ENCODE measurements at places on chromosomes 1 and 21. TPM values are rescaled to one million over a fixed set of nuclear protein-coding genes. Genes with fewer than 3 reads are reported as not detected.

Gene OR2T2
- total RNA-seq: not detected

Gene CFHR4
- total RNA-seq: not detected

Gene SMIM1
- total RNA-seq: 10.9 TPM

Gene NAV1
- 25.6 TPM for total RNA-seq

Gene KCNE2
- total RNA-seq: not detected

Gene KIF21B
- 3.3 TPM for total RNA-seq

Gene OR2T6
- total RNA-seq: not detected

Gene KLF17
- under 0.01 TPM for total RNA-seq

Gene LCE1D
- not detected for total RNA-seq

Gene RSPH1
- not detected for total RNA-seq

Gene UMODL1
- total RNA-seq: not detected

Gene C1orf198
- total RNA-seq: 16.2 TPM

Gene KCNA2
- not detected for total RNA-seq

Gene HRNR
- total RNA-seq: not detected

Gene CRNN
- not detected for total RNA-seq

Gene ANKRD65
- total RNA-seq: 0.50 TPM

Gene USP33
- 34.5 TPM for total RNA-seq

Gene RSRP1
- 40.0 TPM for total RNA-seq

Gene ZNF672
- 15.0 TPM for total RNA-seq

Gene SLAMF9
- not detected for total RNA-seq

Gene LCE2C
- total RNA-seq: not detected

Gene RGS1
- not detected for total RNA-seq

Gene LRRC39
- 0.15 TPM for total RNA-seq

Gene SIM2
- 2.0 TPM for total RNA-seq

Gene USH2A
- total RNA-seq: not detected

Gene GSTM3
- 28.4 TPM for total RNA-seq

Gene GJA4
- total RNA-seq: not detected

Gene LDLRAD1
- total RNA-seq: not detected

Gene OR2G6
- total RNA-seq: not detected

Gene CYYR1
- total RNA-seq: 3.9 TPM

Gene PTGS2
- total RNA-seq: 0.17 TPM

Gene CDCP2
- not detected for total RNA-seq

Gene GPR37L1
- total RNA-seq: not detected

Gene LHX8
- not detected for total RNA-seq

Gene ATP1A4
- not detected for total RNA-seq

Gene TAS1R1
- total RNA-seq: 0.17 TPM

Gene FAM110D
- not detected for total RNA-seq

All from bronchus fibroblast of lung (primary cell).